MV-4-11 (cell line): ENCODE measurements at places on chromosomes 11 and 22.

DNA sequence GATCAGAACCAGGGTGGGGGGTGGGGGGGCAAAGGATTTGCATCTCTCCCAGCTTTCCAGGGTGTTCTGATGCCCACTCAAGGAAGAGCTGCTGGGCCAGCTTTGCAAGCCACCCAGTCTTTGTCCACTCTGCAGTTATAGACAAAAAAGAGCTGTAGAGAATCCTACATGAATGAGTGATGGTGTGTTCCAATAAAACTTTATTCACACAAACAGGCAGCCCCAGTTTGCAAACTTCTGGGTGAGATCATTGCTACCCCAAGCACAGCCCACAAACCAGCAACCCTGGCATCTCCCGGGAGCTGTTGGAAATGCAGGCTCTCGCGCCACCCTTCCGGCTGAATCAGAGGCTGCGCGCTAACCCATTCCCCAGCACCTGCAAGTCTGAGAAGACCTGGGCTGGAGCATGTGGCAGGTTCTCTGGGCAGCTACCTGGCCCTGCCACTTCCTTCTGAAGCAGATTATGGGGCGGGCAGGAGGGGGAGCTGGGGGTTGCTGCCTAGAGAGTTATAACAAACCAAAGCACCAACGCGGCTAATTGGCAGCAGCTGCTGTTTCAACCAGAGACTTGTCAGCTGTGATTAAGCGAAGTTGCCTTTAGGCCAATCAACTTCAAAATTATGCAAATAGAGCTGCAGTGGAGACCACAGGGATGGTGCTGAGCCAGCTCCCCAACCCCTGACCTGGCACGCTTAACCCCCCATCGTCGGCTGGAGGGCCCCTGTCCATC lies 3.8 kb upstream of the SHISAL1 start:
- no peak for DNase-seq

DNA sequence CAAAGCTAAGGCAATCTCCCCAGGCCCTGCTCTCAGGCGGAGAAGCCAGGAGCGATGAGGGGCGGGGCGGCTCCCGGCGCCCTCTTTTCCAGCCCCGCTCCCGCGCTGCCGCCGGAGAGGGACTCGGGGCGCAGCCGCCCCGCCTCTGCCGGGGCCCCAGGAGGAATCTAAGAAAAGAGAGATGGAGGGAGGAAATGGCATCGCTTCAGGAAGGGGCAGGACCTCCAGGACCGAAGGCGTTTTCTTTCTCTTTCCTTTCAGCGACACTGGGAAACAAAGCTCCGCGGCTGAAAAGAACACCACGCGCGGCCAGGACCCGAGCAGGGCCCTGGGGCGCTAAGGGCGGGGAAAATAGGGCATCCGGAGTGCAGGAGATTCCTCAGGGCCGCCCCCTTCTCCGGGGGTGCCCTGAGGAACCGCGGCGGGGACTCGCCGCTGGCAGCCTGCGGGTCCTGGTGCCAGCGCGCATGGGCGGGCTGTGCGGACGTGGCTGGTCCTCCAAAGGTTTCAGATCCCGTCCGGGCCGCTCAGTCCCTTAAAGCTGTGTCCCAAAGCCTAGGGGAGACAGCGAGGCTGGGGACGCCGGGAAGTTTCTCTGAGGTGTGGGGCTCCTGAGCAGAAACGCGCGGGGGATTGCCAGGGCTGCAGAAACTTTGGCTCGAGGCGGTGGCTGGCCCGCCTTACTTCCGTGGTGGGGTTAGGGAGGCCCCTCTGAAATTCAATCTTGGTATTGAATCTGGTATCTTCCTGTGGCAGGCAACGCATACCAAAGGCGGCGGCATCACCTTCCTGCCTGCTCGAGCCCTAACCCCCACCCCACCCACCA lies 2.8 kb upstream of the BSX start:
- no peak for DNase-seq

- peak; percentile 35 for DNase-seq
These were observed 21.9 kb upstream of the POLD3 start for GRCh38 chr11:74570266-74571061.

DNA sequence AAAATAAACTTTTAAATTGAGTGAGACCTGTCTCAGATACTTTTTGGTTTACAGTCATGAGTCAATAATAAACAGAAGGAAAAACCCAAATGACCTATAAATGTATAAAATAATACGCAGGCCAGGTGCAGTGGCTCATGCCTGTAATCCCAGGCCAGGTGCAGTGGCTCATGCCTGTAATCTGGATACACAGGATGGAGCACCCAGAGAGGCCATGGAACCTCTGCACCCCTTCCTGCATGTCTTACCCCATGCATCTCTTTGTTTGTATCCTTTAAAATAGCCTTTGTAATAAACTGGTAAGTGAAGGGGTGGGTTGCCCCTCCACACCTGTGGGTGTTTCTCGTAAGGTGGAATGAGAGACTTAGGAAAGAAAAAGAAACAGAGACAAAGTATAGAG lies 8.9 kb upstream of the PLAAT4 start:
- DNase-seq, result no peak

GRCh38 chr11:127390465-127390864 lies 389.9 kb upstream of the KIRREL3 start:
- no peak for DNase-seq

GRCh38 chr11:1803246-1803645 lies 31.5 kb upstream of the SYT8 start:
- DNase-seq, result no peak

- DNase-seq, result no peak
These were observed 162.8 kb downstream of the ST3GAL4 start for GRCh38 chr11:126518071-126518971.
